NCI-H446 treated with DMSO at 0.1 percent for 48 hours (cell line): ENCODE measurements at places on chromosomes 4 and X.

DNA sequence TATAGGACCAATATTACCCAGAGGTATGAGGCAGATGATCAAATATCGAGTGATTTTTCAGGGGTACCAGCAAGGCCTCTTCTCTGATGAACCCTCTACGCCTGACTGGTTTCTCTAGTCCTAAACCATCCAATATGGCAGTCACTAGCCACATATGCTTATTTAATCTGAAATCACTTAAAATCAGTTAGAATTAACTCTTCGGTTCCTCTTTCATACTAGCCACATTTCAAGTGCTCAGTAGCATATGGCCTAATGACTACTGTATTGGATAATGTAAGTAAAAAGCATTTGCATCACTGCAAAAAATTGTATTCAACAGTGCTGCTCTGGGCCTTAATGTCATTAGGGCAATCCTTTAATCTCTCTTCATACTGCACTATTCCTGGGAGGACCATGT lies 4.4 kb upstream of the APBB2 start:
- no peak for DNase-seq

DNA sequence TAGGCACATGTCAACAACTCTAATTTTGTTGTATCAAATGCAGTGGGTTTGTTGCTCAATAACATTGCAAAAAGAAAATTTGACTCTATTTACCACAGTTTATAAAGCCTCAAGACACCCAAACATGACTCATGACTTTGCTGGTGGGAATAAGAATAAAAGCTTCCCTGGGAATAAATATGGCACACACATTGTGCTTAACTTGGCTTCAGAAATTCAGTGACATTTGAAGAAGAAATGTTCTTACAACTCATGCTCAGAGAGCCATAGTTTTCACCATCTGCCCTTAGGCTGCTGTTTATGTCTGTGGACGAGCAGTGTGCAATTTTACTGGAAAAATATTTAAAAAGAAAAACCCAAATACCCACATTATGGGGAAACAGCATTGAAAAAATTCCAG lies 60.9 kb downstream of the SPATA18 start:
- no peak for DNase-seq

- DNase-seq: no peak
These were observed 81.1 kb downstream of the CT47B1 start for GRCh38 chrX:120794525-120794975.

- no peak for DNase-seq
These were observed 27.2 kb upstream of the TENM3 start for GRCh38 chr4:182216005-182216404.

DNA sequence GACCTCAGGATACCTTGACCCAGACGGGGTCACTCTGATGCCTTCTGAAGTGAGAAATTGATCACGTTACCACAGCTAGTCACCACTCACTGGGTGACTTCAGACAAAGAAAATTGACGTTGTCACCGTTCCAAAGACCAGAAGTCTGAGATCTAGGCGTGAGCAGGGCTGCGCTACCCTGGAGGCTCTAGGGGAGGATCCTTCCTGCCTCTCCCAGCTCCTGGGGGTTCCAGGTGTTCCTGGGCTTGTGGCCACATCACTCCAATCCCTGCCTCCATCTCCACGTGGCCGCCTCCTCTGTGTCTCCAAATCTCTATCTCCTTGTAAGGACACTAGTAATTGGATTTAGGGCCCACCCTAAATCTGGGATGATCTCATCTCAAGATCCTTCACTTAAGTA lies 48.9 kb upstream of the CD99 start:
- no peak for DNase-seq

- no peak for DNase-seq
These were observed 122.7 kb upstream of the DIPK2B start for GRCh38 chrX:45323387-45323786.

DNA sequence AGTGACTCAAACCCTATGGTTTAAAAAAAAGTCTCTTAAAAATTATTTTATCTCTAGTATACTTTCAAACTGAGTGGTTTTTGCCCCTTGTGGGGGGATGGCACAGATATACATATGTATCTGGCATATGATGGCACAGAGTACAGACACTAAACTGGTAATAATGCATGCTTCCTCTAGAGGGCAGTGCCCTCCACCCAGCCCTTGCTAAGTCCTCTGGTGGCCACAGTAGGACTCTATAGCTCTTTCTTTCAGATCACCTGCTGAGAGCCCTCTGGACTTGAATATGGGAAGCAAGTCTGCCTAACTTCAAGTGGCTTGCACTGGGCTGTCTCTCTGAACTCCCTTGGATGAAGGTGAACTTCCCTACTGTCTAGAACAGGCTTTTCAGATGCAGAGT lies 66.3 kb downstream of the TSPAN7 start:
- no peak for DNase-seq

DNA sequence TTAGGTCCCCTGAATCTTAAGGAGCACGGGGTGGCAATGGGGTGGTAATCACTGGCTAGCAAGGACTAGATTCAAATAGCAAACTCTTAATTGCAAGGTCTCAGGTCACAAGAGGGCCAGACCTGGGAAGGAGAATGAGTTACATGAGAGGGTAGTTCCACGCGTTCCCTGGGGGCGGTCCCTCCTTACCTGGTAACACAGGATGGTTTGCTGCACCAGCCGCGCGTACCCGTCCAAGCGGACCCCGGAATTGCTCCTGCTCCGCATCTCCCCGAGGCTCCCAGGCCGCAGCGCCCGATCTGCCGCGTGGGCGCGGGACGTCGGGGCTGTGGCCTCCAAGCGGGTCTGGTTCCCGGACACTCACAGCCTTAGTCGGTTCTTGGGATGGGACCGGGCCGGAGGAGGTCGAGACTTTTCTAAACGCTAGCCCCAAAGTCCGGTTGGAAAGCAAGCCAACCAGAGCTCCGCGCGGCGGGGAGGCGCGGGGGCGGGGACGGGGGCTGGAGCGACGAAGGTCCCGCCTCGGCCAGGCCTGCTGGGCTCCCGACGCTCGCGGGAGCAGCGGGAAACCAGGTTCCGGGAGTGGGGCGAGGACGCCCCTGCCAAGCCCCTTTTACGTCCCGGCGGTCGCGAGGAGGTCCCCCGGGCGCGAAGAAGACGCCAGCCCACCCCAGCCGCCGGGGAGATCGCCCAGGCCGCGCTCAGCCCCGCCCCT lies at the start of gene PHKA2:
TSS of gene PHKA2 (minus strand) at position 449 of the 715 bp plus-strand sequence. CDS start at position 267, 182 bp downstream.
- DNase-seq: no peak

- no peak for DNase-seq
These were observed 70.5 kb downstream of the RPS3A start for GRCh38 chr4:151169900-151170299.

GRCh38 chrX:15301924-15302323 lies 13.5 kb downstream of the ASB11 start:
- DNase-seq: no peak
